Type B pancreatic cell (in vitro differentiated cells): ENCODE measurements at places on chromosomes 11 and 22.

GRCh38 chr11:90423378-90423777, 200.5 kb upstream of the CHORDC1 start:
- no peak for DNase-seq

DNA sequence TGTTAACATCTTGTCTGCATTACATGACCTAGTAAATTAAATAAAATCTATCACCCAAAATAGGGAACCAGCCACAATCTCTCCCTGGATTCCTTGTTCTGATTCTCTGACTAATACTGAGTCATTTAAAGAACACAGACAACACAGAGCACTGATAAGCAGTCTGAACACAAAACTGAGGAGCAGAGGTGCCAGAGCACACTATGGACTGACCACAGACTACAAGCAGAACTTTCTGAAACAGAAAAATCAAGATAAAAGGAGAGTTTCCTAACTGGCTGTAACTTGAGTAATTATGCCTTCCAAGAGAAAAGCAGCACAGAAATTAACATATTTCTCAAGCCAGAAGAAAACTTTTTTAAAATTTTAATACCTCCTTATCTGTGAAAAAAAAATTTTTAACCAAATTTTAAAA, 128.8 kb downstream of the SGSM3 start:
- DNase-seq: no peak

- DNase-seq: no peak
Measured at GRCh38 chr22:50053861-50054260, 4.2 kb downstream of the TTLL8 start.

- no peak for DNase-seq
Measured at GRCh38 chr22:41223535-41223934, 17.2 kb downstream of the CHADL start.

DNA sequence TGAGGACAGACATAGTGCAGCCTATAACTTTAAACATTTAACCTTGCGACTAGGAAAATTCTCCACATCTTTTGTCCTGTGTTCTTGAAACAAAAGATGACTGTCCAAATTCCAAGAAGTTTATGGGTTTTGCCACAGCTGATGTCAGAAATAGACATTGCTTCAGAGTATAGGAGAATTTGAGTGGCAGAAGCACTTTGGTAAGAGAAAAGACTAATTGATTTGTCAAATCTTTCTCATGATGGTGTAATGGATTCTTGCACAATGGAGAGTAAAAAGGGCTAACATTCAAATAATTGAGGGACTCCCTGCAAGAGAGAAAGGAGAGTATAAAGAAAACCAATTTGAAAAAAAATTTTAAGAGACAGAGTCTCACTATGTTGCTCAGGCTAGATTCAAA, 25.3 kb downstream of the C11orf58 start:
- DNase-seq: no peak

- no peak for DNase-seq
Measured at GRCh38 chr22:39026509-39027150, 5.7 kb downstream of the APOBEC3D start.

DNA sequence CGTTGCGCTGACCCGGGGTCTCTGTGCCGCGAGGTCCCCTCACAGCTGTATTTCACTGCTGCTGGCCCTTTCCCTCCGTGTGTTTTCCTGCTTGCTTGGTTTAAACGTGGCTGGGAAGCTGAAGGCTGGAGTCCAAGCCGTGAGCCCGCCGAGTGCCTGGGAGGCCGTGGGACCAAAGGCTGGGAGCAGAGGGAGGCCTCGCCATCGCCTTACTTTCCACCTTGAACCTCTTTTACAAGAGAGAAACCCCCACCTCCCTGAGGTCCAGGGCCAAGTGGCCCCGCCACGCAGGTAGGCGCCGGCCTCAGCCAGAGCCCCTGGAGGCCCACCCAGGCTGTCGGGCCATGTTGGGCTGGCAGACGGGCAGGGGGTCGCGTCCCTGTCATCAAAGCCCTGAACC, 411.6 kb downstream of the TBC1D22A start:
- peak; percentile 60 for DNase-seq

DNA sequence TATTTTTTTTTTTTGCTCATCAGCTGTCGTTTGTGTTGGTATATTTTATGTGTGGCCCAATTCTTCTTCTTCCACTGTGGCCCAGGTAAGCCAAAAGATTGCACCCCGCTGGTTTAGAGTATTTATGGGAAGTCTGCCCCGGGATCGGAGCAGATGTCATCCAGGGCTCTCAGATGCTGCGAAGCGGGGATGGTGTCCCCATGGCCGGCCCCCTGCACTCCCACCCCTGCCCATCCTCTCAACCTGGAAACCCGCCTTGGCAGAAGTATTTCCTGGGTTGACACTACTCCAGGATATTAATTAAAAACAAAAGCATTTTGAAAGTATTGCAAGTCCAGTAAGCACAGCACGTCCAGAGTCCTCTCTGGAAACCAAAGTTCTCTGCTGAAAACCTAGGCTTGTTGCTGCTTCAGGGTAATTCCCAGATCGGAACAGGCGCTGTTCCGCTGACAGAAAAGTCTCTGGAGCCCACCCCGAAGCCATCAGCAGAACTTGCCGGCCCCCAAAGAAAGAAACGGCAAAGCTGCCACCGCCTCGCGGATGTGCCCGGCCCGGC, 833 bp downstream of the SCUBE2 start:
- no peak for DNase-seq

DNA sequence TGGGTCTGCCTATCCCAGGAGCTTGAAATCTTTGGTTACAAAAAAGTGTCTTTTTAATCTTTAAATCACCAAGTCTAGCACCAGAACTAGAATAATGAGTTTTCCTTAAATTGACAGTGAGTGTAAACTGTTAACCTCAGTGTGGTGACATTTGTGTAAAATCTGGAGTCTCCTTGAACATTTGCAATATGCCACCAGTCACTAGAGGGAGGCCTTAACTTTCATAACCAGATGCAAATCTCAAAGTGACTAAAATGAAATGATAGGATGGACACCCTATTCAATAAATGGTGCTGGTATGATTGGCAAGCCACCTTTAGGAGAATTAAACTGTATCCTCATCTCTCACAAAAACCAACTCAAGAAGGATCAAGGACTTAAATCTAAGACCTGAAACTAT, 8.3 kb upstream of the SCGB1D2 start:
- DNase-seq: no peak

DNA sequence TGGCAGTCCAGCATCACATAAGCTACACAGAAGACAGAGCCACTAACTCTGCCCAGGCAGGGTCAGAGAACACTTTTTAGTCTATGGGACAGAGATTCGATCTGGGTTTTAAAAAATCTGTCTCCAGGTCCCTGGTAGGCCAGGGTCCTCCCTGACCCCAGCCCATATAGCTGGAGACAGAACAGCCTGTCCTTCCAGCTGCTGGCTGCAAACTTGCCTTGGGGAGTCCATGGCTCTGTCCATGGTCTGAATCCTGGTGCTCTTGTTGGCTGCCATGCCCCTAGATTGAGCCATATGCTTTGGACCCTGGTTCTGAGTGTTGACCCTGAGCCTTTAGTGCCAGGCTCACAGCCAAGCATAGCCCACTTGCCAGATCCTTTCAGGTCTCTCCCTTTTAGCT, 13.3 kb upstream of the LIPT2 start:
- DNase-seq: no peak

- DNase-seq: no peak
Measured at GRCh38 chr11:60084631-60085273, 3.7 kb upstream of the MS4A2 start.

DNA sequence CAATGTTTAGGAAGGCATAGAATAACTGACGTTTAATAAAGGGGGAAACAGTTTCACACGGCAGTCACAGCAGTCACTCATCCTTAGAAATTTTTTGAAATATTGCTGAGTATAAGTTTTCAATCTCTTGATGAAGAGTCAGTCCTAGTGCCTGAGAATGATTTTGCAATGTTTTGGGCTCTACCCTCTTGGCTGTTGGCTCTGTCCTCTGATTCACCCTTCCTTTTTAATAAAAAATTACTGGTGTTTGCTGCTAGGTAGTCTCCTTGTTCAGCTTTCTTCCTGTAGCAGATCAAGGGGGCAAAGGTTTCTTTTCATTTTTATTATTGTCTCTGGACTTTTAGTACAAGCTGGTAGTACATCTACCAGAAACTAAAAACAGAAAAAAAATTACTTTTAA, 194.3 kb upstream of the ANO3 start:
- DNase-seq: no peak

DNA sequence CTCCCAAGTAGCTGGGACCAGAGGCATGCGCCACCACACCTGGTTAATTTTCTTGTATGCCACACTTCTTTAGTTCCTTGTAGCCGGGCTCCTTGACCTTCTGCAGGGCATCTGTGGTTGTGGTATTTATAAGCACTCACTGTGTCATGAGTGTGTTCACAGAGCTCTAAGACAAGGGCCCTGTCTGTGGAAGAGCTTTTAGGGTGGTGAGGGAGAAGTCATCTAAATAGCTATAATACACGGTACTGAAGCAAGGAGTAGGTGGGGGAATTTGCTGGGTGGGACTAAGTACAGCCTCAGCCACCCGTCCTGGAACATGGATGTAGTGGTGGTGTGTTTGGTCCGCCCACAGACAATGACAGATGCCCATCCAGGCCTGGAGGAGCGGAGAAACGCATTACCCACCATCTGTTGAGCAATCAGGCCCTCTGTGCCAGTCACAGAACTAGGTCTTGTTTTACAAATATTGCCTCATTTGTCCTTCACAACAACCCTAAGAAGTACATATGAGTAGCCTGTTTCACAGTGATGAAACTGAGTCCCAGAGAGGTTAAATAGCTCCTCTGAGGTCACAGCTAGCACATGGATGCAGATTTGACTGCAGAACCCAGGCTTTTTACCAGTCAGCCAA, 10.1 kb downstream of the ACO2 start:
- DNase-seq: no peak

GRCh38 chr11:93396316-93396715, 65.8 kb downstream of the DEUP1 start:
- no peak for DNase-seq

- DNase-seq: no peak
Measured at GRCh38 chr11:109708184-109708583, 286.2 kb downstream of the C11orf87 start.

- DNase-seq: peak; percentile 85
Measured at GRCh38 chr11:62841361-62842170, 2.2 kb upstream of the WDR74 start.

DNA sequence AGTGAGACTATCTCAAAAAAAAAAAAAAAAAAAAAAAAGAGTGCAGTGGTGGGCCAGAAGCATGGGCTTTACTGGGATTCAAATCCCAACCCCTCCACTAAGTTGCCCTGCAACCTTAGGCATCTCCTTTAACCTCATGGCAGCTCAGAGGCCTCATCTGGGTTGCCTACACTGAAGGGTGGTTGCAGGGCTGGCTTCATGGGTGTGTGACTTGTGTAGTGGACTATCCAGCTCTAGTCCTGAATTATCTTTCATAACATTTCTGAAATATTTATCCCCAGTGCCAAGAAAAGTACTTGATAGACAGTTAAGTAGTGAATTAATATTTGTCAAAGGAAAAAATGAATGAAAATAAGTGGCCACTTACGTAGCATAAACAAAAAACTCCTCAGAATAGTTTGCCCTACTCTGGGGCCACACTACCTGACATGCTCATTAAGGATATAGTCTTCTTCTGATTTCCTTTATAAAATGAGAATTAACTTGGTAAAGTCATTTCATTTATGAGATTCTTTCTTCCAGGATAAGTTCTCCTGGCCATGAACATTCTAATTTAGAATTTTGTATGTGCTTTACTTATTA, 116.0 kb upstream of the SYT13 start:
- DNase-seq: no peak

DNA sequence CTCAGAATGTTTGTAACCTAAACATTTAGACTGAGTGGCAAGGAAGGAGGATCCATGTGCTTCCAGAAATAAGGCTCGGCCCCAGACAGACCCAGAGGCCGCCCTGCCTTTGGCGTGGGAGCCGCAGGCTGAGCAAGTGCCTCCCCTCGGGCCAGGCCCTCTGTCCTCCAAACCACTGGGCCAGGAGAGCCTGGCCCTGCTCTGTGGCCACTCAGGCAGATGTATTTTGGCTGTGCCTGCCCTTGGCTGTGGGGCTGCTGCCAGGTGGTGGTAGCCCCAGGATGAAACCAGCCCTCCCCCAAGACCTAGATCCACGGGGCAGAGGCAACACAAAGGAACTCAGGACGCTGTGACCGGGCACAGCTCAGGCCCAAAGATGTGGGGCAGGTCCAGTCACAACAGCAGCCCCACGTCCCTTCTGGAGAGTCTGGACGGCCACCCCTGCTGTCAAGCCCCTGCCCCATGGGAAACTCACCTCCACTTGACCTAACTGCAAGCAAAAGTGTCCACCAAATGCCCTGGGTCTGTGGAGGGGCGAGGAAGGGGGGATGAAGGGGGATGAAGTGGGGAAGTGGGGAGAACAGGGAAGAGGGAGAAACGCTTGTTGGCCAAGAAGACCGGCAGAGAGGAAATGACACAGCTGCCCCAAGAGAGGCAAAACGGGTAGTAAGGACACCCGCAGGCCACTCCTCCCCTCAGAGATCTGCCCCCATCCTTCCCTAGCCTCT, 24.0 kb downstream of the PISD start:
- DNase-seq: no peak

DNA sequence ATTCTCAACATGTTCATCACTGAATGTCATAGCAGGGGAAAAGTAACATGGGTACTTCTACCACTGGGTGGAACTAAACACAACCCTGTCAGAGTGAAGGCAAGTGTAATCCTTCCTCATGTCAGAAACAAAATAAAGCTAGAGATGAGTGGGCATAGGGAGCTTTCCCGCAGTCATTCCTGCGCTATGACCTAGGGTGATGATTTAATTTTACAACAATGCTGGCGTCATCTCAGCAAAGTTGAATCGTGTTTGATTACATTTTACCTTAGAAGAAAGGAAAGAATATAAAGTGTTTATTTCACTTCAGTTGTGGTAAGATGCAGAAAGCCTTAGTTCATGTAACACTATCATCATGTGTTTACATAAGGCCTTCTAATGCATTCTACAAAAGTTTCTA, 355.6 kb downstream of the METTL15 start:
- DNase-seq: no peak

- DNase-seq: no peak
Measured at GRCh38 chr11:126334659-126335462, 20.6 kb upstream of the ST3GAL4 start.

DNA sequence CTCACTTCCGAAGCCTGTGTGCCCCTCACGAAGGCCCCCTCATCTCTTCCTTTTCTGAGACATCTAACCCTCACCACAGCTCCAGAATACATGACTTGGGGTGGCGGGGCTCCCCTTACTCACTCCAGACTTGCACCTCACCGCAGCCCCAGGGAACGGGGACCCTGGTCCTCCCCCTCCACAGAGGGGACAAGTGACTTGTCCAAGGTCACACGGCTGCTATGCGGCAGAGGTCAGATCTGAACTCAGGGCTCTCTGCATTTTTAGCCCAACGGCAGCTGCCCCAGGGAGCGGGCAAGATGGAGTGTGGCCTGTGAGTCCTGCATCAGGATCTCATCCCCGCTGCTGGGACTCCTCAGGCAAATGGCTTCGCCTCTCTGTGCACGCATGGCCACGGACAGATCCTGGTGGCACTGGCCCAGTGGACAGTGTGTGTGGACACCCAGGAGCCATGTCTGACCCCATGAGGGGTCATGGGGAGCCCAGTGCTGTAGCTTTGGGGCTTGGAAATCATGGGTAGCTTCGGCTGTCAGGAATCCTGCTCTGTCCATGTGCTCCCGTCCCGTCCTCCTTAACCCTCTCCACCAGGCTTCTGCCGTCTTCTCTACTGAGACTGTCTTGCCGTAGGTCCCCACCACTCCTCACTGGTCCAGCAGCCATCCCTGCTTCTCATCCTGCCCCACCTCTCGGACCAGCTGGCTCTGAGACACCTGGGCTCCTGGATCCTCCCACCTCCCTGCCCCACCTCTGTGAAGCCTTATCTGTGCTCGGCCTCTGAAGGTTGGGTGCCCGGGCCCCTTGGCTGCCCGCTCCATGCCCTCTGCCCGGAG, 48.0 kb upstream of the CARS1 start:
- peak; percentile 64 for DNase-seq

- DNase-seq: no peak
Measured at GRCh38 chr11:70082829-70083228, 4.7 kb downstream of the ANO1 start.
